ENCODE measurements at places on chromosomes 7 and 10.

- no peaks in the 10 kb centered on the region for H3K27me3 ChIP-seq
- no peaks in the 10 kb centered on the region for H3K36me3 ChIP-seq
- no peak overlapping the region for H3K27ac ChIP-seq
- DNase-seq: no peak
Measured at GRCh38 chr7:19749658-19750057, 23.8 kb downstream of the TMEM196 start.

GRCh38 chr7:1309290-1309689 lies 76.6 kb downstream of the UNCX start:
- H3K27me3 ChIP-seq: peaks cover 51% of the 10 kb centered on the region
- H3K36me3 ChIP-seq: no peaks in the 10 kb centered on the region
- no peaks in the 10 kb centered on the region for H3K4me1 ChIP-seq

- H3K4me1 ChIP-seq: peaks cover 7% of the 10 kb centered on the region
- no peak for DNase-seq
- no peaks in the 10 kb centered on the region for H3K27me3 ChIP-seq
- no peak overlapping the region for H3K4me3 ChIP-seq
Measured at GRCh38 chr7:41911792-41912191, 208.9 kb upstream of the INHBA start.

- H3K36me3 ChIP-seq: peaks cover 9% of the 10 kb centered on the region
- H3K4me3 ChIP-seq: no peak overlapping the region
- H3K27ac ChIP-seq: no peak overlapping the region
- no peaks in the 10 kb centered on the region for H3K27me3 ChIP-seq
- H3K4me1 ChIP-seq: peaks cover 79% of the 10 kb centered on the region
Measured at GRCh38 chr7:150377196-150377595, 1.9 kb upstream of the ZNF775 start.

DNA sequence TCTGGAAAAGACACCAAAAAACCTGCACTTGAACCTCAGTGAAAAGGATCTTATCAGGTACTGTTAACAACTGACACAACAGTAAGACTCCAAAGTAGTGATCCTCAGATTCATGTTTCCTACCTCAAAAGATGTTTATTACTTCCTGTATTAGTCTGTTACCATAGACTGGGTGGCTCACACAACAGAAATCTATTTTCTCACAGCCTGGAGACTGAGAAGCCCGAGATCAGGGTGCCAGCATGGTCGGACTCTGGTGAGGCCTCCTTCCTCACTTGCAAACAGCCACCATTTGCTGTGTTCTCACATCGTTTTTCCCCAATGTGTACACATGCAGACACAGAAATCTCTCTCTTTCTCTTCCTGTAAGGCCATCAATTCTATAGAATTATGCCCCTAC lies 154.0 kb upstream of the THSD7A start:
- no peaks in the 10 kb centered on the region for H3K27me3 ChIP-seq
- H3K4me3 ChIP-seq: no peak overlapping the region
- no peak overlapping the region for H3K27ac ChIP-seq
- H3K36me3 ChIP-seq: no peaks in the 10 kb centered on the region

DNA sequence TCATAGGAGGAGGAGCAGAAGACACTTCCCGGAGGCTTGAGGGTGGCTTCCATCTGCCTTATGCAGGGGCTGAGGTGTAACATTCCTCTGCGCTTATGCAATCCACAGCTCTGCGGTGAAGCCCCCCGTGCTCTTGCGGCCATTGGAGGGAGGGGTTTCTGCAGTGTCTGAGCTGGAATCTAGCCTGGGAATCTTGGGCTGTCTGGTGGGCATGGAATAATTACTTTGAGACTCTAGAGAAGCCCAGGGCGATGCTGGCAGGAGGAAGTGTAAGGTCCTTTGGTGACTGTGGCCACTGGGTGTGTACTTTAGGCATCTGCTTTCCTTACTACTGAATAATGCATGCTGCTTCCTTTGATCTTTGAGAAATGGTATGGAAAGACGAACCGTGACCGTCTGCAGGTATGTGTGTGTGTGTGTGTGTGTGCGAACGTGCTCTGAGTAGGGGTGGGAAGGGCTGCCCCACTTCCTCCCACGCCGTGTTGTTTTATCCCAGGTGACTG lies 181.0 kb downstream of the PRPF18 start:
- H3K4me3 ChIP-seq: no peak overlapping the region
- H3K27ac ChIP-seq: no peak overlapping the region
- DNase-seq: no peak
- no peaks in the 10 kb centered on the region for H3K36me3 ChIP-seq
- H3K4me1 ChIP-seq: no peaks in the 10 kb centered on the region

- H3K27me3 ChIP-seq: no peaks in the 10 kb centered on the region
- H3K4me1 ChIP-seq: no peaks in the 10 kb centered on the region
- H3K36me3 ChIP-seq: peaks cover 14% of the 10 kb centered on the region
- H3K27ac ChIP-seq: no peak overlapping the region
Measured at GRCh38 chr7:5838761-5839500, 41.7 kb upstream of the OCM start.

GRCh38 chr7:27168265-27168947 lies 3.1 kb upstream of the HOXA9 start:
- no peak for DNase-seq
- no peaks in the 10 kb centered on the region for H3K36me3 ChIP-seq
- peaks cover 84% of the 10 kb centered on the region for H3K27me3 ChIP-seq
- H3K4me1 ChIP-seq: peaks cover 42% of the 10 kb centered on the region
- no peak overlapping the region for H3K4me3 ChIP-seq
